ENCODE measurements at places on chromosomes 5 and 9.

GRCh38 chr5:113223831-113224604, 210.8 kb downstream of the TSSK1B start:
- no peak for DNase-seq

DNA sequence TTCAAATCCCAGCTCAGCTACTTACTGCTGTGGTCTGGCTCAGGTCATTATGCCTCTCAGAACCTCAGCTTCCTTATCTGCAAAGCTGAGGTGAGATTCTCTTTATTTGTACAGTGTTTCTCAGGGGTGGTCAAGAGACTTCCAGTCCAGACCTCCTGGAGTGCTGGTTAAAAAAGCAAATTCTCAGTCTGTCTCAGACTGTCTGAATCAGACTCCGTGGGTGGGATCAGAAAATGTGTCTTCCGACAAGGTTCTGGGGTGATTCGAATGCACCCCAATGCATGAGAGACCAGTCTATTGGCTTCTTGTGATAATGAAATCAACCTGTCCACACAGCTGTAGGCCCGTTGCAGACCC, 137.7 kb upstream of the SMIM23 start:
- DNase-seq, result no peak

GRCh38 chr5:177314376-177315342, 3.0 kb upstream of the MXD3 start:
- no peak for DNase-seq

GRCh38 chr9:2817999-2818803, 25.7 kb downstream of the PUM3 start:
- DNase-seq, result no peak

DNA sequence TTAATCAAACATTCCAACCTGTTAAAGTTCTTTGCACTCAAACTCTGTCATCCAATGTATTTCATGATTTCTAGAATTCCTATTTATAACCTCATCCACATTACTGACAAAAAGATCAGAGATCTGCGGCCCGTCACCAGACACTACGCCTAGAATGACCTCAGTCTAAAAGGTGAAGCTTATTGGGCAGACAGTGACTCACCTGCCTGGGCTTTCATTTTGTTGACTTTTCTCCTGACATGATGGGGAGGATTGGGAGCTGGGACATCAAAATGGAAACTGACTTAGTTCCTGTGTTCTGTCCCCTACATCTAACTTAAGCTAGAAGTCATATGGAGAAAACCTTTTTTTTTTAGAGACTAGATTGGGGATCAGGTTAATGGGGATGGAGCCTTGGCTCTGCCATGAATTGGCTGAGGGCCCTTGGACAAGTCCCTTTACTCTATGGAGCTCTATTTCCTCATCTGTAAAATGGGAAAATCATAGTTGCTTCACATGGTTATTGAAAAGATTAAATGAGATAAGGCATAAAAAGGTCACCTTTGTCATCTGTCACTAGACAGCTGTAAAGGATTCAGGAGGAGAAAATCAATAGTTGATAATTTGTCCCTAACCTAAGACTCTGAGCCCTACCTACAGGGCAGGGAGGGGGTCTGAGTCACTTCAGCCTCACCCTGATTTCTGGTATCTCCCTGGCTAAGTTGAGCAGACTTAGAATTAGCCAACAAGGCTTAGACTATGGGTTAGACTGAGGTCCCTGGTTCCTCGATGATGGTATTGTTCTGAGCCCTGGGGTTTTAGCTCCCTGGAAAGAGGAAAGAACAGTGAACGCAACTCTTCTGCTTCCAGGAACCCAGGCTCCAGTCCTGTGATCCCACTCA, 224.8 kb upstream of the TBC1D2 start:
- DNase-seq, result no peak

DNA sequence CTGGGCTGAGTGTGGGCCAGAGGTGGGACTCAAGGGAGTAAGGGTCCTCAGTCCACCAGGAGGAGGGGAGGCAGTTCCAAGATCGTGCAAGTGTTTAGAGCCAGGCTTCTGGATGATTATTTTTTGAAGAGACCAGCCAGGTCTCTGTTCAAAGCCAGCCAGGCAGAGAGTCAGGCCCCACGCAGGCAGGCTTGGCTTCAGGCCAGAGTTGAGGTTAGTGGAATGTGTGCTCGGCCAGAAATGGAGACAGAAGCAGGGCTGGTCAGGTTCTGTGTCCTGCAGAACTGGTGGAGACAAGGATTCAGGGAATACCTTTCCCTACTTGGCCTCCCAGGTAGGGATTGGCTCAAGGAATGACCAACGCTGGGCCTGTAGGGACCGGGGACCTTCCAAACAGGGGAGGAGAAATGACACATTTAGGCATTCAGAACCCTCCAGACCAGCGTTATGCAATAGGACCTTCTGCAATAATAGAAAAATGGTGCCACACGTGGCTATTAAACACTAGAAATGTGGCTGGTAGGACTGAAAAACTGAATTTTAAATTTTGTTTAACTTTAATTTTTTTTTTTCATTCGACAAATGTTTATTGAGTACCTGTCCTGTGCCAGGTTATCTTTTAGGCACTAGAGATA, 106.2 kb downstream of the CMYA5 start:
- DNase-seq, result no peak

GRCh38 chr9:3992924-3993323, 306.9 kb downstream of the GLIS3 start:
- DNase-seq, result no peak

DNA sequence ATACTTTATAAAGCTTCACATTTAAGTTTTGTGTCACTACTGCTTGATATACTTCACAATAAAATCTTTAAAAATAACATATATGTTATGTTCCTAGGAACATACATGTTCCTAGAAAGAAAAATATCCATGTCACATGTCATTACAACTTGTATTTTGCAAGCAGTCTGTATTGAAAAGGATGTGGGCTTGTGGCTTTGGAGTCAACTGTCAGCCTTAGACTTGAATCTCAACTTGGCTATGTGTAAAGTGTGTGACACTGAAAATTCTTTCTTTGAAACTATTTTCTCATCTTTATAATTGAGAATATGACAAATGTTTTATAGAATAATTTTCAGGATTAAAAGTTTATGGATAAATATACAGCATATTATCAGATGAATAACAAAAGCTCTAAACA, 273.1 kb downstream of the KIAA0825 start:
- no peak for DNase-seq

- no peak for DNase-seq
These were observed 12.8 kb upstream of the ANGPTL2 start for GRCh38 chr9:127135056-127135745.

DNA sequence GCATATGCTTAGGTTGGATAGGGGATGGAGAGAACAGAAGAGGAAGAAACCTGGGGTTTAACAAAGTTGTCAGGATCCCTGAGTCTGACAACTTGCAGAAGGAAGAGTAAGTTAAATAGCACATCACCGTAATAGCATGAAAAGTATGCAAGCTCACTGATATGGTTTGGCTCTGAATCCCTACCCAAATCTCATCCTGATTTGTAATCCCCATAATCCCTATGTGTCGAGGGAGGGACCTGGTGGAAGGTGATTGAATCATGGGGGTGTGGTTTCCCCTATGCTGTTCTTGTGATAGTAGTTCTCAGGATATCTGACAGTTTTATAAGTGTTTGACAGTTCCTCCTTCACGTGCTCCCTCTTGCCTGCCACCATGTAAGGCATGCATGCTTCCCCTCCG, 193.3 kb downstream of the PSAT1 start:
- DNase-seq, result no peak

DNA sequence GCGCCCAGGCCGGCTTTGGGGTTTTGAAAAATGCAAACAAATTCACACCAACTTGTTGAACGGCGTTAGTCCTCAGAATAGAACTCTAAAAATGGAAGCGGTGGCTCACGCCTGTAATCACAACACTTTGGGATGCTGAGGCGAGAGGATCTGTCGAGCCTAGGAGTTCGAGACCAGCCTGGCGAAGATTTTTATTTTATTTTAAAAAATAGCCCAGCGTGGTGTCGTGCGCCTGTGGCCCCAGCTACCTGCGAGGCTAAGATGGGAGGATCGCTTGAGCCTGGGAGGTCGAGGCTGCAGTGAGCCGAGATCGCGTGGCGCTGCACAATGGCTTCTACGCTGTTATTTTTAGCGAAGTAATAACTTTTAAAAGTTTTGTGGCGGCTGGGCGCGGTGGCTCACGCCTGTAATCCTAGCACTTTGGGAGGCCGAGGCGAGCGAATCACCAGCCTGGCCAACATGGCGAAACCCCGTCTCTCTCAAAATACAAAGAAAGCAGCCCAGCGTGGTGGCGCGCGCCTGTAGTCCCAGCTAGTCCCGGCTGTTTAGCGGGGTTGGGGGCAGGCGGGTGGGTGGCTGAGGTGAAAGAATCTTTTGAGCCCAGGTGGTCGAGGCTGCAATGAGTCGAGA, 694 bp upstream of the PLIN2 start:
- DNase-seq, result no peak

- DNase-seq, result no peak
These were observed 78.6 kb downstream of the MRPS27 start for GRCh38 chr5:72241346-72242003.

GRCh38 chr5:13865312-13865711, 79.2 kb downstream of the DNAH5 start:
- DNase-seq, result no peak

GRCh38 chr5:82917584-82917983, 159.6 kb downstream of the TMEM167A start:
- no peak for DNase-seq

- no peak for DNase-seq
These were observed 20.5 kb upstream of the HEXB start for GRCh38 chr5:74664551-74664950.

DNA sequence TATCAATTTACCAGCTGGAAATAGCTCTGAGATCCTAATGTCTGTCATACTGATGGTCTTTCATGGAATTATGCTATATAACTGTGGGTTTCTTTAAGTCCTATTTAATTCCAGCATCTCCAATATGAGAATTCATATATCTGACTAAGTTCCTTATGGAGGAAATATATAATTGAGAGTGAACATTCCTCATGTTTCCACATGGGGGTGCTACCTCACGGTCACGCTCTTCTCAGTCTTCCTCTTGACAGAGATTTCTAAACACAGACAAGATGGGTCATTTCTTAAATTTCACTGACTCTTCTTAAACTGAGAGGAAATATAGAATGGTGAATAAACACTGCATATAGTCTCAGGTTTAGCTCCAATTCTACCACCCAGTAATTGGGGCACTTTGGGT, 212.1 kb downstream of the SLF1 start:
- no peak for DNase-seq

DNA sequence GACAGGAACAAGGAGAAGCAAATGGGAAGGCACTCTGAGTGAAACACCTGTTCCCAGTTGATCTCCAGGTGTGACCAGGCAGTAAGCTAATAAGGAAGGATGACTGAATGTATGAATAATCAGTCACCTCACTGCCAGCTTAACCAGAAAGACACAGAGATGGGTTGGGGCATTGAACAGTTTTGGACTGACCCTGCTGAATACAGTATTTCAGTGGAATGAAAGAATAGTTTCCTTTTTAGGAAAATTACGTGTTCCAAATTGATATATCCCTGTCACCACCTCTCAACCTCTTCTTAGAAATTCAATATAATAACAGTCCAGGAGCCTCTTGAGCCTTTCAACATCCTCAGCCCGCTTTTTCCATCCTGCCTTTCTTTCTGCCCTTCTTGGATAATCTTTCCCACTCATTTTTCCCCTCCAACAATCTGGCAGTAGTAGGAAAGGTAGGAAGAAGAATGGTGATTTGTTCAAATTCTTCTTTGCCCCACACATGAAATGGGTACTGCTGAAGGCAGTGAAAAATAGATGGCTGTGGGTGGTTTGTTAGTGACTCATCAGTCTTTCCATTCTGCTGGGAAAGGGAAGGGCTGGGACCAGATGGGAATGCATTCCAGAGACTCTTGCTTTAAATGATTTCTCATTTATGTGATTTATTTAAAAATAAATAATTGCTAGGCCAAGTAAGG, 117.9 kb downstream of the ZSWIM6 start:
- DNase-seq, result peak; percentile 31

DNA sequence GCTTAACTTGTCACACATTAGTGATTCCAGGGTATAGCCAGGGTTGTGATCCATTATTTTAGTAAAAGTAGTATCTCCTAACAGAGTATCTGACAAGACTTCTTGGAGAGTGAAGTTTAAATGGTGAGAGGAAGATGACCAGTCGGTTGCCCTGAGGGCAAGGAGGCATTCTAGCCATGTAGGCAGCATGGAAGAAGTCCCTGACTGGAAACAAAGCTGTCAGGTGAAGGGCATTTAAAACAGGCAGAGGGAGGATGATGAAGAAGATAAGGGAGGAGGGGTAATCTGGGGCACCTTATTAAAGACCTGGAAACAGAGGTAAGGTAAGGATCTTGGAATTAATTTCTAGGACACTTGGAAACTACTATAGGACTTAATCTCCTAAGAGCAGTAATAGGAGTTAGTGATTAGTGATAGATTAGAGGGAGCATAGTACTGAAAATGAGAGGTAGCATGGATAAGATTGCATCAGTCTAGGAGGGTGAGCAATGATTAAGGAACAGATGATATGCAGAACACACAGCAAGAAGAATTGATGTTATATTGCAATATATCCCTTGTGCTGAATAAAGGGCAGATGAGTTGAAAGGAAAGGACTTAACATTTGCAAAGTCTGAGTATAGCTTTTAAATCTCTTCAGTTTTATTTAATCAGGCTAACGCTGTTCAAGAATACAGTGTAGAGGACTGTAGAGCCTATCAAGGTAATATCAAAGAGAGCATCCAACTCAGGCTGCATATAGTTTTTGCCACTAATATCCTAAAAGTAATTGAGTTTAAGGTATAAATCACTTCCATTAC, 9.6 kb downstream of the KIF2A start:
- no peak for DNase-seq

DNA sequence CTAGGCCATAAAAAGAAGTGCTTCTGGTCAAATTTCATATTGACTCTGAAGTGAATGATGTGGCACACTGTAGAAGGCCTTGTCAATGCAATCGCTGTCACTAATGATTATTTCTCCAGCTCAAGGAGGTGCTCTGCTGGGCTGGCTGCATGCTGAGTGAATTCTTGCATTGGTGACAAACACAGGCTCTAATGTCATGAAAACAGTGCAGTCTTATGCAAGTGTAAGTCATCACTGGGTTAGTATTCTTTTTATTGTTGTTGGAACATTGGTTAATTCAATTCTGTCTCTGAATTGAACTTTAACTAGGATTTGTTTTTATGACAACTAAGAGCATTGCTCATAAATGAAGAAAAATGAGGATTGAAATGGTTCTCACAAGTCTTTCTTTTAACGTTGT, 57.3 kb upstream of the CD180 start:
- DNase-seq, result no peak

DNA sequence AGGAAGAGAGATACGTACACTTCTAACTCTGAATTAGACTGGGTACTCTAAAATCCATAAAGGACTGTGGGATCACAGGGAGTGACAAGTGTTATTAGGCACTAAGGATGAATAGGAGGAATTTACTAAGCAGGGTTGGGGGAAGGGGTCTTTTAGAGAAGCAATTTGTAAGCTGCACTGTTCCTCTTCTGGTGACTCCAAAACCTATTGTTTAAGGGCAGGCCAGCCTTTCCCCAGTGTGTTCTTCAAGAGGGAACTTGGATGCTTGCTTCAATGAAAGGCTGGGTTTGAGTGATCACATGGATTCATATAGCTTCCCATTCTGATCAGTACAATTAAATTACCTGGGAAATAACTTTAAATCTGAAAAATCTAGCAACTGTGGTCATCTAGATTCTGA, 71.8 kb downstream of the STX17 start:
- DNase-seq, result no peak

Measured in DMS153 (cell line).